Sigmoid colon (tissue), 7 donors: ENCODE measurements at places on chromosomes 6 and 20. TPM values are rescaled to one million over a fixed set of nuclear protein-coding genes. Genes with fewer than 3 reads are reported as not detected.

RNF182 gene
- polyA plus RNA-seq, result not detected

OXT gene
- not detected for polyA plus RNA-seq

DUSP15 gene
- polyA plus RNA-seq, result not detected

PSMB9 gene
- 81.1 TPM for polyA plus RNA-seq

DNAAF9 gene
- polyA plus RNA-seq, result 3.3 TPM
